ENCODE measurements at places on chromosomes 5 and 9.

GRCh38 chr5:10552183-10553143, 11.4 kb upstream of the ANKRD33B start:
- no peaks in the 10 kb centered on the region for H3K36me3 ChIP-seq
- peaks cover 48% of the 10 kb centered on the region for H3K27me3 ChIP-seq
- no peak overlapping the region for H3K4me3 ChIP-seq

DNA sequence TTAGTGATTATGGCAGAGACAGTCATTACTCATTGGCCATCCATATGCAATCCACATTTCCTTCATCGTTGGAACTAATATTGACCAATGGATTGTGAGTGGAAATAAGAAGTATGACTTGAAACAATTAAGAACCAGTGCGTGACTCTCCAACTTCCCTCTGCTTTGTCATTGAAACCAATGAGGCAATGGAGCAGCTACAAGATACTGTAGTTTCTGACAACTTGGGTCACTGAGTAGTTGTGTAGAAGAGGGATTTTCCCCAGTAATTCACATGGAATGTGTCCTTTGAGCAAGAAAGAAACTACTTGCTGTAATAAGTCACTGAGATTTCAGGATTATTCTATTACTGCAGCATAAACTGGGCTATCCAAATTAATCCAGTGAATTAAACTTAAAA, 785.3 kb upstream of the RIOK2 start:
- H3K27ac ChIP-seq: no peak overlapping the region
- H3K4me1 ChIP-seq: no peaks in the 10 kb centered on the region
- no peak for ATAC-seq
- no peaks in the 10 kb centered on the region for H3K36me3 ChIP-seq

DNA sequence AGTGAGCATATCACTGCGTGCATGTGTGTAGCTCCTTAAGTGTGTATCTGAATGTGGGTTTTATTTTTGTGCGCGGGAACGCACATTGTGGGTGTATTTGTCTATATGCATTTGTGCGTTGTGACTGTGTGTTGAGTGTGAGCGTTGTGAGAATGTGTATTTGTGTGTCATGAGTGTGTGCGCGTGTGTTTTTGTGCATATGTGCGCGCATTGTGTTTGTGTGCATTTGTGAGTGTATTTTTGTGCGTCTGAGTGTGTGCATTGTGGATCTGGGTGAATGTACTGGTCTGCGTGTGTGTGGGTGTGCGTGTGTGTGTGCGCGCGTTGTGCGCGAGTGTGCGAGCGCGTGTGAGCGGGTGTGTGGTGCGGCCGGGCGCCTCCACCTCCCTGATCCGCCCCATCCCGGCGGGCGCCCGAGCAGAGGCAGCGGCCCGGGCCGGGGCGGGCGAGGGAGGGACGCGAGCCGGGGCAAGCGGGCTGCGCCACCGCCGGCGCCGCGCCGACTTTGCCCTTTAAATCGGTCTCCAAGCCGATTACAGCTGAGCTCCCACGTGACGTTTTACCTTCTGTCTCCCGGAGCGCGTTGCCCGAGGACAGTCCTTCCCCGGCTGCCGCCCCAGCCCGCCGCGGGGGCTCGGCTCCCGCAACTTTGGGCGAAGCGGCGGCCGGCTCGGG, at the start of gene RASGRF2:
RASGRF2 (plus strand) TSS at position 596 of the 675 bp plus-strand sequence. CDS start 376 bp downstream, outside the sequence.
- H3K27me3 ChIP-seq: peaks cover 57% of the 10 kb centered on the region
- H3K4me3 ChIP-seq: peak within 1 kb of the TSS; percentile 2
- no peaks in the 10 kb centered on the region for H3K4me1 ChIP-seq
- peak within 1 kb of the TSS; percentile 81 for H3K27ac ChIP-seq
- ATAC-seq: peak; percentile 46
- H3K36me3 ChIP-seq: no peaks in the 10 kb centered on the region

GRCh38 chr5:26023361-26023760, 1015.0 kb downstream of the CDH9 start:
- ATAC-seq: no peak
- no peaks in the 10 kb centered on the region for H3K4me1 ChIP-seq
- no peaks in the 10 kb centered on the region for H3K36me3 ChIP-seq
- H3K27me3 ChIP-seq: no peaks in the 10 kb centered on the region
- no peak overlapping the region for H3K27ac ChIP-seq

DNA sequence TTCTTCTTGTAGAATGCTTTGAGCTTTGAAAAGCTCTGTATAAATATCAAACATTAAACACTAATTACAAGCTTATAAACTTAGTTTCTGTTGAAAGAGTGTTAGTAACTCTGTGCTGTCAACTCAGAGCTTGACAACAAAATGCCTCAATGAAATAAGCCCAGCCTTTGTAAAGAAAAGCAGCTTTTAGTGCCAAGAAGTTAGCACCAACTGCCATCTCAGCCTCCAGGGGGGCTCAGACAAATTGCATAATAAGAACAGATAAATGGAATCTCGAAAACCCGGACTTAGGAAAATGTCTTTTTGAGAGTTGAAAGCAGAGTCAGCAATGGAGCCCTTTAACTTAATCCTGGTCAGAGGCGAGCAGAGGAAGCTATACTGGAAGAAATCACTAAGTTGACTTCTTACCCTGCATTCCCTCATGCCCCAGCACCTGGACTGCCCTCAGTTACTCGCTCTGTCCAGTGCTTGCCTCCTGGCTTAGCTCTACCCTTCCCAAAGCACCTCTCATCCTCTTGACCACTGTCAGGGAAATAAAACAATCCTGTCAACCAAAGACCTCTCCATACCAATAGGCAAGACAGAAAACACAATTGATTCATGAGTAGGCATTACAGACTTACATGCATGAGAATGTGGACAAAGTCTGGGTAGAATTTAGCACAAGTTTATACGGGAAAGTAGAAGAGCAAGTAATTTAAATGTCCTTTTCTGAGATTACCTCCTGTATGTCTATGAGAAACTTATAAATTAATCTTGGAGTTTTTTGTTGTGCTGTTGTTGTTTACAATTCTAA, 352.7 kb downstream of the ZNF608 start:
- no peaks in the 10 kb centered on the region for H3K27me3 ChIP-seq
- H3K27ac ChIP-seq: no peak overlapping the region

GRCh38 chr9:98745470-98745869, 36.7 kb upstream of the GABBR2 start:
- H3K36me3 ChIP-seq: no peaks in the 10 kb centered on the region
- no peak overlapping the region for H3K27ac ChIP-seq
- no peak for ATAC-seq
- H3K4me1 ChIP-seq: no peaks in the 10 kb centered on the region

- H3K27ac ChIP-seq: no peak overlapping the region
- H3K36me3 ChIP-seq: no peaks in the 10 kb centered on the region
- no peaks in the 10 kb centered on the region for H3K27me3 ChIP-seq
- peaks cover 22% of the 10 kb centered on the region for H3K4me1 ChIP-seq
- no peak overlapping the region for H3K4me3 ChIP-seq
Observed at GRCh38 chr5:14171621-14172020, 28.5 kb downstream of the TRIO start.

GRCh38 chr9:99167119-99167518, 54.6 kb downstream of the ALG2 start:
- H3K36me3 ChIP-seq: no peaks in the 10 kb centered on the region
- H3K27me3 ChIP-seq: peaks cover 25% of the 10 kb centered on the region
- no peaks in the 10 kb centered on the region for H3K4me1 ChIP-seq

DNA sequence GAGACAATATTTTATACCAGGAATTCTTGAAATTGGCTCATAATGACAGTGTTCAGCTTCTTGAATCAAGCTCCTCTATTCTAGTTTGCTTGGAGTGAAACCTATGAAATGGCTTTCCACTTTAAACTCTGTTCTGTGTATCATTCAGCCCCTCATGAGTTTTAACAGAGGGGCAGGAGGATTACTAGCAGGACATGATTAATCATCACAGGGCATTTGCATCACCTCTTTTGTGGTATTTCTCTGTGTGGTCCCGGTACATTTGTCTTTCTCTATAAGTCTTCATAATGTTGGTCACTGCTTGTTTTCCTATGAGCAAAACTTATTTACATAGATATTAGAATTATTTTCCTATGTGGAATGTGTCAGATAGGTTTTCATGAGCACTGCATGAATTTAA, 21.2 kb downstream of the CAST start:
- no peaks in the 10 kb centered on the region for H3K36me3 ChIP-seq
- no peak overlapping the region for H3K4me3 ChIP-seq
- no peaks in the 10 kb centered on the region for H3K27me3 ChIP-seq
- H3K27ac ChIP-seq: no peak overlapping the region

DNA sequence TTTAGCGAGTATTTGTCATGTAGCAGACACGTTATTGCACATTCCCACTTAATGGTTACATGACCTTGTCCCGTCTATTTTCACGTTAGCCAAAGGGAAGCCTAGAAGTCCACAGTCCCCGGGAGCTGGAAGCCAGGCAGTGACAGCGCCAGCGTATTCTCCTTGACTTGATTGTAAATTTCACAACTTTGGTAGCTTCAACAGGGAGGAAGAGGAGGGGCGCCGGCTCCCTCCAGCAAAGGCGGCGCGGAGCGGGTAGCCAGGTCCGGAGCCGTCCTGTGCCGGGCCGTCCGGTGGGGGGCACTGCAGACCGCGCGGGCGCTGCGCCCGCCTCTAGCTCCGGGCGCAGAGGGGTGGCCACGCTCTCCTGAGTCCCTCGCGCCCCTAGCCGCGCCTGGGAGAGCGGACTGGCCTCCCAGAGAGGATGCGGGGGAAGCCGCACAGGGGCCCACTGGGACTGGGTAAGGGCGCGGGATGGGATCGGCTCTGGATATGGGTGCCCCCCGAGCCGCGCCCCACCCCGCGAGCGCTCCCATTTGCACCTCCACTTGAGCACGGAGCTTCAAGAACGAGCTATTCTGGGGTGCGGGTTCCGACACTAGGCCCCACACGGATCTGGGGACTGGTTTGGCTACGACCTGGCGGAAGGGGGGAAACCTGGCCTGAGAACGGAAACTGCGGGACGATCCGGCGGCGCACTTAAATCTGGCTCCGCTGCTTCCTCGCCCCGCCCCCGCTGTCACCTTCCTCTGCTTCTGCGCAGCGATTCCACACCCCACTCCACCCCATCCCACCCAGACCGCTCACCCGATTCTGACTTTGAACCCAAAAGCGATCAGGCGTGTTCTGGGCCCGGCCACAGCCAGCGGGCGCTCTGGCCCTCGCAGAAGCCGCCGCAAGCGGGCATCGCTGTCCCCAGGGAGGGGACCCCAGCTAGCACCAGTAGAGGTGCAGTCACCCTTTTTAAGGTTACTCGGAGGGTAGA, 23.8 kb downstream of the KLF4 start:
- H3K27me3 ChIP-seq: peaks cover 4% of the 10 kb centered on the region
- H3K4me3 ChIP-seq: peak overlapping the region; percentile 67

GRCh38 chr9:135847833-135848232, 59.5 kb downstream of the CAMSAP1 start:
- H3K4me3 ChIP-seq: no peak overlapping the region
- H3K4me1 ChIP-seq: no peaks in the 10 kb centered on the region
- no peak overlapping the region for H3K27ac ChIP-seq
- H3K36me3 ChIP-seq: no peaks in the 10 kb centered on the region
- no peaks in the 10 kb centered on the region for H3K27me3 ChIP-seq

- H3K36me3 ChIP-seq: no peaks in the 10 kb centered on the region
- no peak overlapping the region for H3K4me3 ChIP-seq
- no peak for ATAC-seq
- no peaks in the 10 kb centered on the region for H3K27me3 ChIP-seq
Observed at GRCh38 chr9:76798527-76798926, 34.3 kb downstream of the PCA3 start.

- H3K27ac ChIP-seq: no peak overlapping the region
- no peaks in the 10 kb centered on the region for H3K36me3 ChIP-seq
- no peaks in the 10 kb centered on the region for H3K27me3 ChIP-seq
- H3K4me3 ChIP-seq: no peak overlapping the region
- no peak for ATAC-seq
Observed at GRCh38 chr9:71218774-71219173, 97.4 kb upstream of the TRPM3 start.

DNA sequence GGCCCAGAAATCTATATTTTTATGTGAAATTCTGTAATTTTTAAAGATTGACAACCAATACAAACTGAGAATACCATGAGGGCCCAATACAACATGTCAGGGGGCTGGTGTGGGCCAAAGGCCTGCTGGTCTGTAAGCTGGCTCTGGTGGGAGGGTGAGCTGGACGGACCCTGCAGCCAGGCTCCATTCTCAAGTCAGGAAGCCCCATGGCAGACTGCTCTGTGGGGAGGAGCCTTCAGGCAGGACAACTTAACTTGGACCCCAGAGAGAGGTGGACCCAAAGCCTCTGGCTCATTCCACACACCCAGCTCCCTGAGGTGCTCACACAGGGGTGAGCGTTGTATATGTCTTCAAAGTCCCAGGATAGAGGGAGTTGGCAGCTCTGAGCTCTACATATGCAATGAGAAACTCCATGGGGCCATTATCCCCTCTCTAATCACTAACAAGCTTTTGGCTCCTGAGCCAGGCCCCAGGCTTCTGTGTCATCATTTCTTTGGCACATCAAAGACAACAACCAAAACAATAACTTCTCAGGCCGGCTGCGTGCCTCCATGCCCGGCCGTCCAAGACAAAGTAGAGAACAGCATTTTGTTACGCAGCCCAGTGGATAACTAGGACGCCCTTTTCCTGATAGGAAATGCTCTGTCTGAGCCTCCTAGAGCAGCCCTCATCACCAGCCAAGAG, 6.4 kb downstream of the SEPTIN8 start:
- no peaks in the 10 kb centered on the region for H3K27me3 ChIP-seq
- H3K27ac ChIP-seq: no peak overlapping the region
- no peak overlapping the region for H3K4me3 ChIP-seq
- peaks cover 96% of the 10 kb centered on the region for H3K4me1 ChIP-seq
- no peaks in the 10 kb centered on the region for H3K36me3 ChIP-seq
- ATAC-seq: peak; percentile 19

- H3K4me3 ChIP-seq: peak within 1 kb of the TSS; percentile 72
- no peaks in the 10 kb centered on the region for H3K36me3 ChIP-seq
- peak; percentile 98 for ATAC-seq
- H3K4me1 ChIP-seq: peaks cover 2% of the 10 kb centered on the region
- peak within 1 kb of the TSS; percentile 98 for H3K27ac ChIP-seq
Observed at GRCh38 chr9:113275157-113276131, at the start of the genes CDC26 and PRPF4. TSS of gene CDC26 (minus strand) at chr9:113275572. CDS start at chr9:113272507, 3,065 bp downstream. TSS of gene PRPF4 (plus strand) at chr9:113275658. CDS start at chr9:113275744, 86 bp downstream.

GRCh38 chr5:80191991-80192398, 63.9 kb downstream of the SERINC5 start:
- H3K27me3 ChIP-seq: no peaks in the 10 kb centered on the region
- no peak overlapping the region for H3K4me3 ChIP-seq
- H3K4me1 ChIP-seq: peaks cover 10% of the 10 kb centered on the region

GRCh38 chr9:134638502-134639090, 3.0 kb upstream of the COL5A1 start:
- no peak overlapping the region for H3K27ac ChIP-seq
- ATAC-seq: no peak
- H3K4me3 ChIP-seq: no peak overlapping the region
- no peaks in the 10 kb centered on the region for H3K27me3 ChIP-seq

GRCh38 chr5:456351-457194, 13.6 kb downstream of the EXOC3 start:
- H3K27me3 ChIP-seq: no peaks in the 10 kb centered on the region
- no peak for ATAC-seq
- no peak overlapping the region for H3K27ac ChIP-seq
- no peaks in the 10 kb centered on the region for H3K4me1 ChIP-seq

DNA sequence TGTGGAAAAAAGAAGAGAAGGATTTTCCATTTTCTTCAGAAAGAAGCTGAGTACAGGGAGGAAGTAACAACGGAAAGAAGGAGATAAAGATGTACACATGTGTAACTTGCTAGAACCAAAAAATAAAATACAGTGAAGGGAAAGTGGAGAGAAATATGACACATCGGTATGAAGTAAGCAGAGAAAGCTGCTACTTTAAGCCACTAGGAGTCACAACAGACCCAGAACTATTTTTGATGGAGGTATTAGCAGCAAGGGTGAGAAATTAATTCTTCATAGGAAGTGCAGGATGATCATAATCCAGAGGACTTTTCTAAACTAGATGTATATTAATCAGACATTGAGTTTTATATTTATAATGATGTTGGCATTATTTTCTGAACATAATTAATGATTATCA, 88.5 kb downstream of the FAM174A start:
- H3K36me3 ChIP-seq: no peaks in the 10 kb centered on the region
- H3K27me3 ChIP-seq: no peaks in the 10 kb centered on the region
- H3K4me1 ChIP-seq: no peaks in the 10 kb centered on the region
- ATAC-seq: no peak
- no peak overlapping the region for H3K4me3 ChIP-seq

Data from gastroesophageal sphincter (tissue), 4 donors.